ENCODE measurements at places on chromosomes 13 and 19.

DNA sequence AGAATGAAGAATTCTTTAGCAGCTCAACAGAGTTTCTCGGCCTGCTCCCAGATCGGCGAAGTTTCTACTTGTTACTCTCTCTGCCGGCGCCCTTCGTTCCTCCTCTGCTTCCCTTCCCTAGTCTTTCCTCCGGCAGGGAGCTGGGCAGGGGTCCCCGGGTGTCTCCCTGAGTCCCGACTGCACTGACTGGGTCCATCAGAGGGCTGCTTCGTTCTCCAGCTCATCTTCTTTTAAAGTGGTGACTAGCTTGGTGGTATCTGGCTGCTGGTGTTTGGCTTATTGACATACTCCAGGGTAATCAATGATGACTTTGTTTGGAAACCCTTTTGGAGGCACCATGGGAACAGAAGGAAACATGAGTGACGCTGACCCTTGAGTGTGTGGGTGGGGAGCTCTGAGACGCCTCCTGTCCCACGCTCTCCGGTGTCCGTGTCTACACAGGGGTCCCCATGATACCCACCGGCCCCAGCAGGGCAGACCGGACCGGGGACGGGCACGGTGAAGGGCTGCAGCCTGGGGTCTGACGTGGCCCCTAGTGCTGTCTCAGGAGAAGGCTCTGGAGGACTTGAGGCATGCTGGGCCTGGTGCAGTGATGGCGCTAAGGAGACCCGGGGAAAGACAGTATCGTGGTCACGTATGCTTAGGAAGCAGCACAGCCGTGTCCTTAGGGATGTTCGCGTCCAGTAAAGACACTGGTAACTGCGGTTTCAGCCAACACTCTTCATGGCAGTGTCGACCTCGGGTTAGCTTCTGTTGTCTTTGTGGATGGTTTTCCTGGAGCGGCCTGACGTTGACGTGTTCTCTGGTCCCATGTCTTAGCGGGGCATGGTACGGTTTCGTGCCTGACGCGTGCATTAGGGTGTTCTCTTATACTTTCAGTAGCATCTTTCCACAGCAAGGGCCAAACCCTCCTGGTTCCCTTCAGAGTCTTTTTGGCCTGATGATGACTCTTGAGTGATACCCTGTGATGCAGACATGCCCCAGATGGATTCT, 23.8 kb downstream of the NAXD start:
- no peak for DNase-seq

DNA sequence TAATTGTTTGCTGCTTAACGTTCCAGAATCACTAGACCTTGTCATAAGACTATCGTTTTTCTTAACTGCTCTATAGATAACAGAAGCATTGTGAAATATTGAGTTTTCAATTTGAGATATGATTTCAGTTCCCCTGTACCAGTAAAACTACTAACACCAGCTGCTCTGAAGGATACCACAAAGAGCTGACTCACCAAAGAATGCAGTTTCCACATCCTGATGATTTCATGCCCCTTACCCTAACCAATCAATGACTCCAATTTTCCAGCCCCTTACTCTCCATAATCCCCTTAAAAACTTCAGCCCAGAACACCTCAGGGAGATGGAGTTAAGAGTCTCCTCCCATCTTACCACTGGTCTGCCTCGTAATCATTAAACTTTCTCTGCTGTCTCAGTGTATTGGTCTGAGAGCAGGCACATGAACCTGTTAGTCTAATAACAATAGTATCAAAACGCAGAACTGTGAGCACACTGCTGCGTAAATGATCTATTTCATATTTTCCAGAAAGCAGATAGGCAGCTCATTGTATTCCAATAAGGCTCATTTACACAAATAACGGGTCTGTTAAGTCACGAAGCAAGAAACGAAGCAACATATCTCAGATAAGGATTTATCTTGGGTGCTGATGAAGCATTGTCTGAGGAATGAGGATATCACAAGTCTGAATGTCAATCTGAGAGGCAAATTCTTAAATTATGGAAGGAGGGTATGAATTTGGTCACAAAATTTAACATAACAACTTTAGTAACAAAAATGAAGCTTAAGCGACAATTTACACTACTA, 14.1 kb upstream of the CCNA1 start:
- DNase-seq, result peak; percentile 82

GRCh38 chr13:33610438-33611120, 207.4 kb upstream of the RFC3 start:
- DNase-seq, result no peak

GRCh38 chr13:24625331-24625731, 54.9 kb upstream of the ATP12A start:
- DNase-seq, result no peak

DNA sequence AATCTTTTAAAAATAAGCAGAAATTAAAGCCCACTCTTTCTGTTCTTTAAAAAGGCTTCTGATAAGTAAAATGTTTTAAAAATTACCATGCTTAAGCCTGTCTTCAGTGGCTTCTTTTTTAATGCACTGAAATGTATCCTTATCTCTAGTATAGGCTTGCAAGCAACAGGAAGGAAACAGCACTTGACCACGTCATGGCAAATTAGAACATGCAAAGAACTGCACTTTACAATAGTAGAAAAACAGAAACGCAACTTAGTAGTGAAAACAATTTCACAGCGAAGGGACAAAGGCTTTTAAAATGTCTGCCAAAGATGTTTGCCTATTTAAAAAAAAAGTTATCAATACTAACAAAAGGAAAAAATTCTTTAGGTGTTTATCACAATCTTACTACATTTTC, 36.3 kb downstream of the ELF1 start:
- no peak for DNase-seq

- no peak for DNase-seq
These were observed 1191.1 kb upstream of the MIR17HG start for GRCh38 chr13:90156390-90156789.

DNA sequence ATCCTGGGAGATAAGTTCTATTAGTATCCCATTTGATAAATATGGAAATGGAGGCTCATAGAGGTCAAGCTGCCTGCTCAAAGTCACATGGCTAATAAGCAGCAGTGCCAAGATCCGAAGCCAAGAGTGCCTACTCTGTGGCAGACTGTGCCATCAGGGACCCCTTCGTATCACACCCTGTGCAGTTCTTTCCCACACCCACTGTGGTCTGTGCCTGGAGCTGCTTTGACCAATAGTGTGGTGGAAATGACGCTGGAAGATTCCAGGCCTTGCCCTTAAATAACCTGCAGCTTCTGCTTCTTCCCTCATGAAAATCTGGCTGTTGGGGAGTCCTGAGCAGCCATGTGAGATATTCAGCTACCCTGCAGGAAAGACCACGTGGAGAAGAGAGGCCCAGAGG, 10.1 kb downstream of the OPA3 start:
- DNase-seq, result no peak

- no peak for DNase-seq
These were observed 201.3 kb upstream of the SERP2 start for GRCh38 chr13:44172281-44172810.

DNA sequence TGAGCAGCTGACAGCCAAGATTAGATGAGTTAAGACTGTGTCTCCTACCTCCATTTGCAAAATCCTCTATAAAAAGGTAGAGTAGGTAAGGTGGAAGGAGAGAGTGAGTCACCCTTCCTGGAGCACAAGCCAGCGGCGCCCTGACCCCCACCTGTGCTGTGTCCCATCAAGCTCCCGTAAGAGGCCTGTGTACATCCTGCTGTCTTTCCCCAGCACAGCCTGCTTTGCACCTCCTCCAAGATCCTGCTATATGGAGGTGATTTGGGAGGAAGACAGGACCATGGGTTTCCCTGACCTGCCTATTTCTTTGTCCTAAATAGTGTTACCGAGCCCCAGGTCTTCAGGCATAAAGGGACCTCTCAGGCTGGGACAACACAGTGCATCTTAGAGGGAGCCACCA, 62.3 kb upstream of the UQCRFS1 start:
- no peak for DNase-seq

DNA sequence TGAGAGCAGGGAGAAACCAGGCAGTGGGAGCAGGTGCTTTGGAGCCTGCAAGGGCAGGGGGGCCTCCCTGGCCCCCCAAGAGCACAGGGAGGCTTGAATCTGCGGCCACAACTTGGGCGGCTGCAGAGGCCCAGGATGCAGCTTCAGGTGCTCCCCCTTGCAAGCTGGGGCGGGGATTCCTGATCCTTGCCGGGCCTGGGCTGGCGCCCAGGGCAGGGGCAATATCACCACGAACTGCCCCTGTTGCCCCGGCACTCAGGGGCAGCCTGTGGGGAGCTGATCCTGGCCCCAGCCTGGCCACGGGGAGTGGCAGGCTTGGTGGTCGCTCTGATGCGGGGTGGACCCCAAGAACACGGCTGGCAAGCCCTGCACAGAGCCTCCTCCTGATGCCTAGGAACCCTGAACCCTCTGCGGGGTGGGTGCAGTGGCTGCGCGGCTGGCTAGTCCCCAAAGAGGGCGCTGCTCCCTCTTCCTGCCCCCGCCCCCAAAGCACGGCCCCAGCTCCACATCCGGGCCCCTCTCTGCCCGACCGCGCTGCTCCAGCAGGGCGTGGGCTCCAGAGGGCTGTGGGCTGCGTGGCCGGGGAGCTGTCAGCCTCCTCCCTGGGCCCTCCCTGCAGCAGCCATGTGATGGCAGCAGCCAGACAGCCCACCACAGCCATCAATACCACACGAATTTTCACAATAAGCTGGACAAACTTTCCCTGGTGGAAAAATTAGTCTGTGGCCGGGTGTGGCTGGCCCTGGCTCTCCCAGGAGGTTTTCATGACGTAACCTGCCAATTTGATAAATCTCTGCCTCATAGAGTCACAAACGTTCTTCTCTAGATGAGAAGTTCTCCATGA, 21.0 kb downstream of the TNFSF9 start:
- no peak for DNase-seq

DNA sequence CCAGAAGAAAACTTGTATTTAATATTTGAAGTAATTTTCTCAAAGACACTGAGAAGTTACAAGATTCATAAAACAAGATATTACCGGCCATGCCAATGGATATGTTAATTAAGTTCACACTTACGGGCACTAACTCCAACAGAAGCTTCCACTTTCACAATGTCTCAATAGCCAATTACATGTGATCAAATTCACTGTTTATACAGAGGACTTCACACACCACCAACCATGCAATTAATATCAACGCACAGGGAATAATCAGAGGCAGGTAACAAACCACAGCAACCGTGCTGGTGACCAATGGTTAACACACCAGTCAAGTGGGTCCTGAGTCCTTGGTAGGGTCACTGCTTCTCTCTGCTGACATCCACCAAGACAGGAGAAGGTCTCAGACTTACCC, 5.9 kb upstream of the ACOD1 start:
- no peak for DNase-seq

DNA sequence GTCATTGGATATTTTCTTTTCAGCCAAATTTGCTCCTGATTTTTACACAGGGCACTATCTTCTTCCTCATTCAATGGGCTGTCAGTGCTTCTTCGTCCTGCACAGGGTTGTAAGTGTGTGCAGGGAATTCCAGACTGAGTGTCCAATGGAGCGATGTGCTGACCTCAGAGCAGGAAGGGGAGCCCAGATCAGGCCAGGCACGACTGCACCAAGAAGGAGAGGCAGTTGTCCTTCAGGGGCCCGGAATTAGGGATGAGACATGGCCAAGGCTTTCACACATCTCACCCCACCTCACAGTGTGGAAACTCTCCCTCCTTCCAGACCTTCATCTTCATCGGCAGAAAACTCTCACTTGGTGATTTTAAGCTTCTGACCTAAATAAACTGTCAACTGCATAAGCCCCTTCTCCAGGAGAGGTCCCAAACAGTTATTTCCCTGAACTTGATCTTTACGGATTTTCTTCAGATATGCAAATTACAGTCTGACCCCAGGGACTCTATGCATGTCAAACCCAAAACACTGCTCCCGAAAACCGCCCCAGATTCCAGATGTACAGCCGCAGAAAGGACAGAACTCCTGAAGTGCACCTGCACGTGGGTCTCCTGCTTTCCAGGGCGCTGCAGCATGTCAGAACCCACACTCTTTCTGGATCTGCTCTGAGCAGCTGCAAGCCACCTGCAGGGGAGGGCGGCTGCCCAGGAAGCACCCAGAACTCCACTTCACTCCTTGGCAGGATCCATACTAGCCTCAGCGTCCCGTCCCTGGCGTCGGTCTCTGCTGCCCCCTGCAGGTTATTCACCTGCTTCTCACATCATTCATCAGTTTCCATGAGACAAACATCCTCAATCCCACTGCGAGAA, 625 bp upstream of the ZNF20 start:
- peak; percentile 73 for DNase-seq

GRCh38 chr13:89925107-89925506, 1422.4 kb upstream of the MIR17HG start:
- DNase-seq, result peak; percentile 17

DNA sequence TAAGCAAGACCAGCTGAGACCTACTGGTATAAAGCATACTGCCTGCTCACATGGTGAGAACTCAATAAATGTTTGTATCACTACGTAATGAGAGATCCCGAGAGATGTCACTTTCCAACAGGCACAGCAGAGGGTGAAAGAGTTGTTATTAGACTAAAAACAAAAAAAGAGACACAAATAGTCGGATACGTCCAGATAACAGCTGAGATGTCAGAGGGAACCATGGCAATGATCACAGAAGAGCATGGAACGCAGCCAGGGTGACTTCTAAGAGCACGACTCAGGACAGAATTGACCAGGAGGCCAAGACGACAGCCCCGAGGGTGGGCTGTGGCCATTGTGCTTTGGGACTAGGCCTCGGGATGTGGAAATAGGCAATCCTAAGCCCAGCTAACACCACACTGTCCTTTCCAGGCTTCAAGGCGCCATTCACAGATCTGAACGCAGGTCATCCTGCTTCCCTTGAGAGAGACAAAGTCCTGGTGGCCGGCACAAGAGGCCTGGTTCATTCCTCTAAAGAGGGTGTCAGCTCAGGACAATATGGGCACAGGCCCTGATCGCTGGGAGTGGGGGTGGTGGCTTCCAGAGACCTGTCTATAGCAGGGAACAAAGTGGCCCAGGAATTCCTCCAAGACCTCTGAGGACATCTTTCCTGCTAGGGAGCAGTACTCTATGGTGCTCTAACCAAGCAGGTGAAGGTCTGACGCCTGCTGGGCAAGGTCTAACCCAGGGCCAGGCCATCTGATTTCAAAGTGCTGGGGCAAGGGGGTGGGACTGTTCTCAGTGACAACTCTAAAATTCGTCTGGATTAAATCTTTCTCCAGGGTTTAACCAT, 3.2 kb downstream of the SH3GL1 start:
- DNase-seq, result no peak
